ENCODE measurements at places on chromosomes 2 and 18.
A peak's percentile ranks its signal among the peaks of the same experiment; 100 is the strongest.

- no peak for DNase-seq
Measured at GRCh38 chr2:222064286-222064685, 234.5 kb downstream of the PAX3 start.

DNA sequence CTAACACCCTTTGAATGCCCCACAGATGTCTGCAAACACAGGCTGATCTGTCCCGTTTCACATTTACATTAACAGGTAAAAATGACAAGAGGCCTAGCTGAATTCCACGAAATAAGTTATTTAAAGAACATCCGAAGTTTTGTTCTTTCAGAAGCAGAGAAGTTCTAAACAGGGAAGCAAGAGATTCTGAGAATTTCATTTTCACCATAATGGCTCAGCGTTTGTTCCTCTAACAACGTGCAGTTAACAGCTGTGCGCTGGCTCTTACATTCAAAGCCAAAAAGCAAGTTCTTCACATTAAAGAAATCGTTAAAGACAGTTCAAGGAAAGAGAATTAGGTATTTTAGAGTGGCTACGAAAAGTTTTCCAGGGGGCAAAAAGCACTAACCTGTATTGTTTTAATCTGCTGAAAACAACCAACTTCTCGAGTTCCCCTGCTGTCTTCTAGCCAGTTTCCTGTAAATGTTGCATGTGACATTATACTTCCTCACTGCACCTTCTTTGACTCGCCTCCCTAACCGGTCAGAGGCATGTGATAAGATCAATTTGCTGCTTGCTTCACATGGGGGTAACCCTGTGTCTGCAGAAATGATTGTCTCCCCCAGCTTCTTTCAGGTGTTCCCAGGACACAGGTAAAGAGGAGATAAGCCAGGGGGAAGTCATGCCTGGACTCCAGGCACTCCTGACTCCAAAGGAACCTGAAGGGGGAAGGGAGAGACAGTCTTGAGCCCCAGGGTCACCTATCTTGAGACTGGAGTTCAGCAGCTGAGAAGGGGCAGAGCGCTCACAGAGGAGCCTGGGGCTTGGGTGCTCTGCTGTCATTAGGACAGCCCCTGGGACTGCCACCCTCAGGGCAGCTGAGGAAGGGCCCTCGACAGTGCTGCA is 36.8 kb upstream of the WIPF1 start:
- DNase-seq = peak; percentile 30

DNA sequence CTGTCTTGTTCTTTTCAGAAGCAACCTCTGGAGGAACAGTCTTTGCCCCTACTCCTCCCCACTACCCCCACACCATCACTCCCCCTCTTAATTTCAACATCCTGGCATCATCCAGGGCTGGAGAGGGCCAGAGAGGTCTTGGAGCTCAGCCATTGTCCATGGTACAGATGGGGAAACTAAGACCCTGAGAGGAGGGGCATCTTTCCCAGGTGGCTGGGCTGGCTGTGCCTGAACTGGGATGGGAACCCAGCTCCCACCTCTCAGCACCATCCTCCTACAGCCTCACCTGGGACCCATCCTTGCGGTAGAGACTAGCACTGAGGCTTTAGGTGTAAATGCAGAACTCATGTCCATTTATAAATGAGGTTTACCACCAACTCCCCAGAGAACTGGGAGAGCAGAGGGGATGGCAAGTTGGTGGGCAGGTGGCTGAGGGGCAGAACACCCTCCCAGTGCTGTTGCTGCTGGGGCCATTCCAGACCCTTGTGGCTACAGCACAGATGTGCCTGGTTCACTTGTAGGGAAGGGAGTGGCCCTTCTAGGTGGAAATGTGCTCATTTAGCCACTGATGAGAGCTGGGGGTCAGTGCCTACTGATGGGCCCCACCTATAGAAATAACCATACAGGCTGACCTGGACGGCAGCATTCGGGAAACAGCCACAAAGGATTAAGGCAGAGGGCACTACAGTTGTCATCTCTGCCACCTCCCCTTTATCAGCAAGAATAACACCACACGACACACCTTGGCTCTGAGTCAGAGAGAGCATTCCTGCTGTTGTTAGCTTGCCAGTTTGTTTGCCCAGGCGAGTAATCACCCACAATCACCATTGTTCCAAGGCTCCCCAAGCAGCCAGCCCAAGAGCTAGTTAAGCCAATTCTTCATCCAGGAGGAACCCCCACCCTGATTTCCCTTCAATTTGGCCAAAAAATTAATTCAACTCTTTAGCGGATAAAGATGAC is 2.1 kb downstream of the MLPH start:
- no peak for DNase-seq

GRCh38 chr18:68284236-68284780 is 430.6 kb downstream of the TMX3 start:
- DNase-seq = no peak

DNA sequence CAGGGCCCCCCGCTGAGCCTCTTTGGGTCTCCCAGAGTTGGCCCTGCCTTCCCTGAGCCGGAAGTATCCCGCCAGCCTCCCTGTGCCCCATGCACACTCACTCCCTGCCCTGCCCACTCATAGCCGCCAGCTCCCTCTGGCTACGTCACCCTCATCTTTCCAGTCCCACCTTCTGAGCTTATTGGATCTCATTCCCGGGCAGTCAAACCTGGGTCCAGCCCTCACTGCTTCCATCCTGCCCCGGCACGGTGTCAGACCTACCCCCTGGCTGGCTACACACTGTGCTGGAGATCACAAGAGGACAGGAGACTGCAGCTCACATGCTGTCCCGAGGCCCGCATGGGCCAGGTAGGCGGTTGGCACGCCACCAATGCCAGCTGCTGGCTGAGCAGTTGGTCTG is 147.2 kb downstream of the ASB1 start:
- no peak for DNase-seq
